ENCODE measurements at places on chromosomes 7 and 10. TPM values are rescaled to one million over a fixed set of nuclear protein-coding genes. Genes with fewer than 3 reads are reported as not detected.

DNA sequence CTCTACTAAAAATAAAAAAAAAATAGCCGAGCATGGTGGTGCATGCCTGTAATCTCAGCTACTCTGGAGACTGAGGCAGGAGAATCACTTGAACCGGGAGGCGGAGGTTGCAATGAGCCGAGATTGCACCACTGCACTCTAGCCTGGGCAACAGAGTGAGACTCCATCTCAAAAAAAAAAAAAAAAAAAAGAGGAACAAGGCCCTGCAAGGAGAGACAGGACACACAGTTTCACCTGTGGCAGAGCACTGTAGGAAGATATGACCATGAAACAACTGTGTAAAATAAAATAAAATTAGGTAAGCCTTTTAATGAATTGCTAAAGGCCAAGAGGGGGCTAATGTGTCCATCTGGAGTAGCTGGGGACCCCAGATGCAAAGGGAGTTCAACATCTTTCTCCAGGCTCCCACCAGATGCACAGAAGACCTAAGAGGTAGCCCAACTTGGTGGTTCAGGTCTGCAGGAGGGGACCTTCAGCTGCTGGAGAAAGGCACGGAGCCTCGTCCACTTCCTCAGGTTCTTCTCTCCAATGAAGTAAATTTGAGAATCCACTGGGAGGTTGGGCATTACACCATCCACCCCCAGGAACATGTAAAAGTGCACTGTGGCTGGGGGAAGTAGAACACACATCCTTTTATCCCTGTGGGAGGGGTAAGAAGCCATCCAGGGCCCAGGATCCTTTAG, 12.7 kb downstream of the PPIF start:
- DNase-seq = no peak

SPACDR gene
- 1.7 TPM for total RNA-seq

DNA sequence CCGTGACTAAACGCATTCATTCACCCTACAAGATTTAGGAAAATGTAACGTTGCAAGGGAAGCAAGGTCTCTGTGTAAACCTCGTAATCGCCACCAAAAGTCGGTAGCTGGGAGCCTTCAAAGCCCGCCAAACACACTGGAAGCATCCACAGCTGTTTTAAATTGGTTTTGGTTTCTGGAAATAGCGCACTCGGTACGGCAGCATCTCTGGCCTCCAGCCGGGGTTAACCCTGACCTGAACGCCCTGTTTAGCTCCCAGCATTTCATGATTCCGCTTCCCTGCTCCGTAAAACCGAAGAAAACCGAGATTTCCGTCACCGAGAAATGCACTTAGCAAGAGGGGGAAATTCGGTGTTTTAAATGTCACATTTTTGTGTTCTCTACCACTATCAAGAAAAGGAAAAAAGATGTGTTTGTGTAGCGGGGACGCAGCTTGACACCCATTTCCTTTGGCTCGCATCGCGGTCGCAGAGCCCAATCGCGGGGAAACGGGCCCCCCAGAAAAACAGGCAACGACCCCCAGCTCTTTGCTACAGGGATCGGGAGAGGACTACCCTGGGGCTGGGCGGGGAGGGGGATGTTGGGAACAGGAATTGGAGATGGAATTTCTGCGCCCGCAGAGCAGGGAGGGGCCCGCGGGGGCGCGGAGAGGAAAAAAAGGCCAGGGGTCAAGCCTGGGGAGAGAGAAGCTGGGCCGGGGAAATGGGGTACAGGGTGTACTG, 646 bp downstream of the SGCE start:
- DNase-seq = no peak

- DNase-seq = no peak
Observed at GRCh38 chr10:62735464-62736167, 68.9 kb upstream of the ADO start.

DNA sequence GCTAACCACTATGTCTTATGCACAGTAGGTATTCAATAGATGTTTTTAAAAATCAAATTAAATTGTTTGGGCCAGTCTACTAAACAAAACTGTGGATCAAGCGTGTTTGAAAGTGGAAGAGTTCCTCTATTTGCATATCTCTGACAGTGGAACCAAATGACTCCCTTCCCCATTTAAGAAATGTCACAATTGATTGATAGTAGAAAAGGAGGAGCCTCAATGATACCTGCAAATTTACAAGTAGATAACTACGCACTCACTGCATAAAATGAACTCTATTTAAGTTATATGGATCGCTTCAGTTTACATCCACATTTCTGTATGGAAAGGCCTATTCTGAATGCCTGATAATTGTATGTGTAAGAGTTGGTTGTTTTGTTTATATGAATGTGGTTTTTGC, 163.3 kb upstream of the MTPN start:
- no peak for DNase-seq

GRCh38 chr10:19745672-19746071, 70.6 kb upstream of the PLXDC2 start:
- no peak for DNase-seq

MLXIPL gene
- total RNA-seq = 79.4 TPM

GRCh38 chr7:81754918-81755696, 14.7 kb downstream of the HGF start:
- no peak for DNase-seq

PKD2L1 gene
- 0.17 TPM for total RNA-seq
